ENCODE measurements at places on chromosomes 1 and 21.

- DNase-seq: no peak
These were observed 22.1 kb downstream of the ZBTB17 start for GRCh38 chr1:15953791-15954241.

GRCh38 chr1:234102583-234102982 lies 198.1 kb downstream of the SLC35F3 start:
- DNase-seq: no peak

- no peak for DNase-seq
These were observed 330.9 kb downstream of the S1PR1 start for GRCh38 chr1:101567582-101568189.

- DNase-seq: no peak
These were observed 1.1 kb upstream of the CD46 start for GRCh38 chr1:207750631-207751305.

GRCh38 chr1:154694995-154695394 lies 87.0 kb upstream of the ADAR start:
- DNase-seq: no peak

DNA sequence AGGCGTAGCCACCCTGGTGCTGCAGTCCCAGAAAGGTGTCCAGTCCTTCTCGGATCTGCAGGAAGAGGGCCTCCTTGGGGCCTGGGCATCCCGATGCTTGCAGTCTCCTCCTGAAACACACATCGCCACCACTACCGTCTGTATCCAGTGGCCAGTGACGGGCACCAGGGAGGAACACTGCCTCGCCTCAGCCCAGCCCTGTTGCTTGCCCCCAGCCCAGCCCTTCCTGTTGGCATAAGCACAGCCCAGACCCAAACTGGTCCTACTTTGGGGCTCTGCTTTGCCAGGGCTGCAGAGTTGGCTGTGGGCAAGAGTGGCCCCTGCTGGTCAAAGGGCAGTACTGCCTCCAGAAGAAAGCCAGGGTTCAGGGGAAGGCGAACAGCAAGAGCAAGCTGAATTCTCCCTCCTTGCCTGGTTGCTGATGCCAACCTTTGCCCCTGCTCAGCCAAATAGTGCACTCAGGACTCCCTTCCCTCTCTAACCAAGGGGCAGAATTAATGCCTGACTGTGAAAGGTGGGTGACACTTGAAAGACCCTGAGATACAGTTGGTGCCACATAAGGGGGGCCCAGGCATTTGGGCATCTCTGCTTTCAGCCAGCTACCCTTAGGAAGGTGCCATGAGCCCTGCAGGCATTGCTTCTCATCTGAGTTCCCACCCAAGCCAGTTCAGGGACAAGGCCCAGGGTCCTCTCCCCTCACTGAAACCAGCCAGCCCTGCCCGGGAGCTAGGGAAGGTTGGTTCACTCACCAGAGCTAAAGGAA lies 11.1 kb upstream of the ARHGEF2 start:
- no peak for DNase-seq
